ENCODE measurements at places on chromosomes 7 and 10. TPM values are rescaled to one million over a fixed set of nuclear protein-coding genes. Genes with fewer than 3 reads are reported as not detected.

- DNase-seq, result no peak
These were observed 69.3 kb downstream of the MYOF start for GRCh38 chr10:93412801-93413200.

- DNase-seq, result no peak
These were observed 116.6 kb downstream of the BUB3 start for GRCh38 chr10:123270806-123271205.

GRCh38 chr10:116660860-116661259 is 40.1 kb downstream of the PNLIPRP2 start:
- no peak for DNase-seq

DNA sequence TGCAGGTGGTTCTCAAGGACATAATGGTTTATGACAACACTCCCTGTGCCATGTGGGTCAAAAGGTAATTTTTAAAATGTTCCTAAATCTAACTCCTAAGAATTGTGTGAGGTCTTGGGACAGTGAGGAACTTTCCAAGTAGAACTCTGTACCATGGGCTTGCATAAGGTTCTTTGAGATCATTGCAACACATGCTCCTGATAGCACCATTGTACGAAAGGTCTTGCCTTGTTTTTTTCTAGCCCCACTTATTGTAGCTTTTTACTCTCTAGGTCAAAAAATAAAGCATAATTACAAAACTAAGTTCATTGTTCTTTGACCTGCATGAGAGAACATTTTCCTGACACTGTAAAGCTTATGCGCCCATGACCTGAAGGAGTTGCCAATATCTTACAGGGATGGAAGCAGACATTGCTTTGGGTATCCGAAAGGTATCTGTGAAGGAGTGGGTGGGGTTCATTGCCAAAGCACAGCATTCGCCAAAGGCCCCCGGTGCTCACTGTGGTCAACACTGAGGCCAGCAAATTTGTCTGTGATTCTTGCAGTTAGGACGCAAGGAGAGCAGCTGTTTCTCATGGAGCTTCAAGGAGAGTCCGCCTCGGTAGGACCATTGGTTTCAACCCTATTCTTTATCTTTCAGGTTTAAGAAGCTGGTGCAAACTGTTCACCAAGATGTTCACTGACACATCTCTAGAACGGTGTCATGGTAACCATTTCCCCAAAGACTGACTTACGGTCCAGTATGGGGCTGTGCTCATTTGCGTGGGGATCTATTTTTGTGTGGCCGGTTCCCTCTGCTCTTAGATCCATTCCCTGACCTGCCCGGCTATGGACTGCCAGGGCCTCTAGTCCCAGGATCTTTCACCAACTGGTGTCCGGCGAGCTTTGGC is 7.6 kb upstream of the PRKAG2 start:
- DNase-seq, result no peak

- no peak for DNase-seq
These were observed 831.1 kb upstream of the C7orf33 start for GRCh38 chr7:147759327-147759943.

DNA sequence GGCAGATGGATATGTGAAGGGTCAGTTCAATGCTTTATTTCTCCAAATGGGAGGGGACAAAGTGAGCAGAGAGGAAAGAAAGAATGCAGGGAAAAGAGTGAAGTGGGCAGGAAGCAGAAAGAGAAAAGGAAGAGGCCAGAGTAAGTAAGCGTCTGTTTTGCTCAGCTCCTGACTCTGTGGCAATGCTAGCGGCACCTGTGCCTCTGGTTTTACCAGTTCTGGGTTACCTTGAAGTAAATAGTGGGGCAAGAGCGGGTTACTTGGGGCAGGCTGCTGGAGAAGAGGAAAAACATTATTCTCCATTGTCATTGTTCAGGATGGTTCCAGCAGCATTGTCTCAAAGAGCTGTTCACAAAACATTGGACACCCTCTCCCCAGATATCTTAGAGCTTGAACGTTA is 1.9 kb downstream of the TAS2R40 start:
- no peak for DNase-seq

DNA sequence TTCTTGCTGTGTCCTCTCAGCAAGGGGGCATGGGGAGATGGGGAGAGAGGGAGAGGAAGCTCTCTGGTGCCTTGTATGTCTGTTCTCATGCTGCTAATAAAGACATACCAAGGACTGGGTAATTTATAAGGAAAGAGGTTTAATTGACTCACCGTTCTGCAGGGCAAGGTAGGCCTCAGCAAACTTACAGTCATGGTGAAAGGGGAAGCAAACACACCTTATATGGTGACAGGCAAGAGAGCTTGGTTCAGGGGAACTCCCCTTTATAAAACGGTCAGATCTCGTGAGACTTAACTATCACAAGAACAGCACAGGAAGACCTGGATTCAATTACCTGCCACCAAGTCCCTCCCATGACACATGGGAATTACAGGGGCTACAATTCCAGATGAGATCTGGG is 464.7 kb upstream of the CELF2 start:
- DNase-seq, result no peak

DNA sequence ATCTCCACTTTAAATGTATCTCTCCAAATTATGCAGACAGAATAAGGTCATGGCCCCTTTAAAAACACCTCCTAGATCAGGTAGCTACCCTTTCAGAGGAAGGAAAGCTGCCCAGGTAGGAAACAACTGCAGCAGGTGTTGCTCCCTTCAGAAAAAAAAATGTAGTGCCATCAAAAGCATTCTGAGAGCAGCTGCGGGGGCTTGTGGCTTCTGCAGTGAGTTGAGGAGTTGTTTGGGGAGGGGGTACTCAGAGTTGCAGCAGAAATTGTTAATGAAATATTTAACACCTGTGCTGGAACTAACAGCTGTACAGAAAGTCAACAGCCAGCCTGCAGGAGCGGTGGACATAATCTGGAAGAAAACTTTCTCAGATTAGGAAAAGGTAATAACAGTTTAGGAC is 24.0 kb downstream of the CDHR3 start:
- no peak for DNase-seq

DNA sequence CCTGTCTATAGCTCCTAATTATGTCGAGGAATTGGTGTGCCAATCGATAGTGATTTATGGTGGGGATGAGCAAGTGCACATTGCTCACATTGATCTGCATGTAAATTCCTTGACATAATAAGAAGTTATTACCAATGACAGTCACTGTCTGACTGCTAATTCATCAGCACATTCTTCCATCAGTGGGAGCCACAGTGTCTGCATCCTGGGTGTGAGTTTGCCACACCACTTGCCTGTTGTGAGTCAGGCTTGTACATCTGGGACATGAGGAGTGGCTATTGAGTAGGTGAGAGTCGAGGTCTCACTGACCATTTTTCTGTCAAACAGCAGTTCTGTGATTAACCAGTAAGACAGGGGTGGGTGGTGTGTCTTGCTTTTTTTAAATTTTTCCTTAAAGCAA is 263.4 kb downstream of the LRMDA start:
- DNase-seq, result no peak

DNA sequence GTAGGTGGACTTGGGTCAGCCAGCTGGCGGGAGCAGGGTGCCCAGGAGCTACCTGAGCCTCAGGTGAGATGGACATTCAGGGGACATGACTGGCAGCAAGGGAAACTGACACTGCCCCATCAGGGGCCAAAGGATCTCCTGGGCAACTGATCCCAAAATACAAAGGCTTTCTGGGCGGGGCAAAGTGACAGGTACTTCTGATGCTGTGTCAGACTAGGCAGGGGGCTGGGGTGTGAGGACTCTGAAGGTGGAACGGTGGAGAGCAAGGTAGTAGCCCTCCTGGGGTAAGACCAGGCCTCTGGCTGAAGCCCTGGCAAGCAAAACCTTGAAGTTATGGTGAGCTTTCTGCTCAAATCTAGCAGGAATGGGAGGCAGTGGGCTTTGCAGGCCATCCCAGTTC is 4.4 kb downstream of the OPN4 start:
- DNase-seq, result no peak

DNA sequence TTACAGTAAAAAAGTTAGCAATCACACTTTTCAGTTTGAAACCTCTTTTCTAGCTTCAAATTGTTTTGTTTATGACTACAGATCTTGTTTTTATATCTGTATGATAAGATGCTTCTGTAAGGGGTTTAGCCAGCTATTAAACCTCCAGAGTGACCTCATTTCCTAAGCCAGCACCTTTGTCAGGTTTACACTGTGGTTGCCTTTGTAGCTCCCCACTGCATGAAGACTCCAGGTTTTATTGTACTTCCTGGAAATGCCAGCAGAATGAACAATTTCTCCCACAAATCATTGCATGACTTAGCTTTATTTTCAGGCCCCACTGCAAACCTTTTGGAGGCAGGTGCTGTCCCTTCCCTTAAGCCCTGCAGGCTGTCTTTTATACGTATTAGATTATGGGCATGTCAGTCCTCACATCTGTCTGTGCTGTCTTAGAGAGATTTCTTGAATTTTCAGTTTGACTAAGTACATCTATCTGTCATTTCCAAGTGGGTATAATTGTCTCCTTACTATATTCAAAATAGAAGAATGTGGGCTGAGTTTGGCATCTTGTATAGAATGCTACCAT is 8.2 kb upstream of the AGR3 start:
- DNase-seq, result no peak

DNA sequence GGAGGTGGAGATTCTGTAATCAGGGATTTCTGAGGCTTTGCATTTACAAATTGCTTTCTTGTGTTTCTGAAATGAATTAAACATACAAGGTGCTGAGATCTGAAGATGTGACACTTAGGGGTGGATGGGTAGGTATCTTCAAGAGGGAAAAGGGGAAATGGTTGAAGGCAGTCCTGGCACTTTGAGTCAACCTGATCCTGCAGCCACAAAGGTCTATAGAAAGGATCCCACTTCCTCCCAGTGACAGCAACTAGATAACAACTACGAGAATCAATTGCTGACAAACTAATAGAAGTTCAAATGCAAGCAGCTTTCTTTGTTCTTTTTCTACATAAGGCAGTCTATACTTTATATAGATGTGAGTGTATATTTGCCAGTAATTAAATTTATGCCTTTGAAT is 553.3 kb downstream of the MDFIC start:
- no peak for DNase-seq

DNA sequence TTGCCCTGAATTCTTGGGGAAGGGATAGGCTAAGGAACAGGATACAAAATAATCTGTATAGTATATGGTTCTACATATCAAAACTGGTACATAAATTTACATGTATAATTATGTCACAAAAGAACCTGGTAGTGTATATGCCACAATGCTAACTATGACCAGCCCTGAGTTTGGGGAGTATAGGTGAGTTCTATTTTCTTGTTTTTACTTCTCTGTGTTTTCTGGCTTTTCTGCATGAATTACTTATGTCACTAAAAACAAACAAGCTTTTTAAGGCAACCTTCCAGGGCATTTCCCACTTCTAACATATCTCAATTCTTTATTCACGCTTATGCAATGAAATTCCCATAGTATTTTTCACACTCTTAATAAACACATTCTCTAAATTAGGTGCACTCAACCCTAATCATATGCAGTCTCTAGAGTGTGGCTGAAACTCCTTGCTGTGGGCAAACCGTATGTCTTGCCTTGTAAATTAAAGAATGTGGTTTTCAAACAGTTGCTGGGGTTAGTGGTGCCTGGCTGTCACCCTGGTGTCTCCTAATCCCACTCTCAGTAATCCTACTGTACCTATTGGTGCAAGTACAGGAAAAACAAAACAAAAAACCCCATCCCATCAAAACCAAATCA is 14.0 kb upstream of the INSIG1 start:
- no peak for DNase-seq

- DNase-seq, result no peak
These were observed 117.5 kb downstream of the TRIL start for GRCh38 chr7:28840592-28840995.

DNA sequence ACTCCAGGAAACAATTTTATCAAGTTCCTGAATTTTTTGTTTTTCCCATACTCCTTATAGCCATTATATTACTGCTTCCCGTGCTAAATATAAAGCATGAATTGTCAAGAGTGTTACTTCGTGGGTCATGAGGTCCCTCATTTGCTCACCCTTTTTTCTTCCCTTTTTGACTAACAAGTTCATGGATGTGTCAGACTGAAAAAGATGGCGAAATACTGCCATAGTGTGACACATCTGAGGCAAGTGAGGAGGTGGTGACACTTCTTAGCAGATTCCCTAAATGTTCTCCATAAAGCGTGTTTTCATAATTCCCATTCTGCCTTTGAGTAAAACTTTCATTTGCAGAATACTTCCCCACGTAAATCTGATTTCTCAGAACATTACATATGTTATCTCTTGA is 269.6 kb upstream of the FZD1 start:
- no peak for DNase-seq

DNA sequence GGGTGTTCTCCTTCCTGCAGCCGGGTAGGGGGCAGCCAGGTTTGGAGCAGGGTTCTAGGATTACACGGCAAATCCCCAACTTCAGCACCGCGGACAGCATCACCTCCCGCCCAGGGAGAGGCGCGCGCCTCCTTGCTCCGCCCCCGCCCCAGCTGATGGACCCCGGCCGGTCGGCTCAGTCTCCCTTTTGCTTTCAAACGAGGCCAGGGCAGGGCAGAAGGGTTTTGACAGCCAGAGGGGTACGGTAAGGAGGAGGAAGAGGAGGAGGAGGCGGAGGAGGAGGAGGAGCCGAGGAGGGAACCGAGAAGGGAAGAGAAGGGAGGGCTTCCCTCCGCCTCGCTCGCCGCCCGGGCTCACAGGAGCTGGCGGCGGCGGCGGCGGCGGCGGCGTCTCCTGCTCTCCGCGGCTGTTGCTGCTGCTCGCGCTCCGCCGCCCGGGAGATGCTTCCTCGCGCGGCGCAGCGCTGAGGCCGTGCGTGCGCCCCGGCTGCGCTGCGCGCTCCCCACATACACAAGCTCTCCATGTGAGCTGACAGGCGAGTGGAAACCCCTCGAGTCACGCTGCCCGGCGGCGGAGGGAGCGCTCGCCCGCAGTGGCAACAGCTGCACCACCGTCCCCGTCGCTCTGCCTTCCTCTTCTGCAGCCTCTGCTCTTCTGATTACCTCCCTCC is 615 bp upstream of the CNTNAP2 start:
- no peak for DNase-seq

GRCh38 chr10:98623176-98623575 is 176.4 kb upstream of the HPS1 start:
- no peak for DNase-seq

DNA sequence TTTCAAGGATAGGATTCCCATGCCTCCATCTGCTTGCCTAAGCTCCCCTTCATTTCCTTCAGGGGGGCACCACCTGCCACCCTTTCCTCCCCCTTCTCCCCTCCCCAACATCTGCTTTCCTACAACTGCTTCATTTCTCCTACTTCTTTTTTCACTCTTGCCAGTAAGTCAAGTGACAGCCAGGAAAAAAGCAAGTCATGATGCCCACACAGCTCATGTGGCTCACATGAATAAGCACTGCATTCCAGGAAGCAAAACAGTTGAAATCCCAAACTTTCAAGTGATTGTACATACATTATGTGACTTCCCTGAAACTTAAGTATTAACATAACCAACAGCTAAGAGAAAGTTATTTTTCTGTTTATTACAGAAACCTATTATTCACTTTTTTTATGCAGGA is 78.6 kb downstream of the TNS3 start:
- DNase-seq, result no peak

CFAP46 gene
- total RNA-seq, result 0.29 TPM

TMEM254 gene
- total RNA-seq, result 14.0 TPM

CNPY1 gene
- total RNA-seq, result not detected

ICA1 gene
- 36.9 TPM for total RNA-seq
